ENCODE measurements at places on chromosomes 3 and 15. TPM values are rescaled to one million over a fixed set of nuclear protein-coding genes. Genes with fewer than 3 reads are reported as not detected.

Gene KLHL18
- total RNA-seq: 29.1 TPM

Gene CCNL1
- 94.4 TPM for total RNA-seq

Gene ZWILCH
- 26.0 TPM for total RNA-seq

Gene TAGLN3
- total RNA-seq: not detected

Gene PRR20G
- not detected for total RNA-seq

Data from endothelial cell of coronary artery (primary cell).